ENCODE measurements at places on chromosomes 11 and 22.

DNA sequence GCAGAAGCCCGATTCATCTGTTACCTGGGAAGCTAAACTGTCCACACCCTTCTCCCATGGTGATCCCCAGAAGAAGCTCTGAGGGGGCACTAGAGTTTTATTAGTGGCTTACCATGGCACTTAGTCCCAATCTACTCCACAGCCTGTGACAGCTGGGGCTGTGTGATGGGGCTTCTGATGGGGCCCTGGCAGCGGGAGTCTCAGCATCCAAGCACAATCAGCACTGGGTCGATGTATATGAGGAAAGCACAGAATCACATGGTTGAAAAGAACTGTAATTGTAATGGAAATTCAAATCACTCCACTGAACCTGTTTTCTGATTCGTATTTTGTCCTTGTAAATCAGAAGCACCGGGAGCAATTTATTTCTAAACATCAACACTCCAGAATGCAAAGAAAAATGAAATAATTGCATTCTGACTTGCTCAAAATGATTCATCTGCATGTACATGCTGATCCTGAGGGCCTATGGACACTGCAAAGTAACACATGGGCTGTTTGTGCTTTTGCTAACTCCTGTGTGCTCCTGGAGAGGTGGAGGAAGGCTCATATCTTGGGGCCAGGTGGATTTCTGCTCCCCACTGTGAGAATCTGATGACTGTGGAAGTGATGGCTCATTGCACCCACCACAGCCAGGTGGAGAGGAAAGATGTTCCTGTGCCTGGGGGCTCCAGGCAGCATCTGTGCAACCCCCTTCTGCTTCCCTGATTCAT is 203.0 kb downstream of the KIRREL3 start:
- DNase-seq, result no peak

- DNase-seq, result no peak
Observed at GRCh38 chr11:132814410-132814809, 717.9 kb downstream of the OPCML start.

DNA sequence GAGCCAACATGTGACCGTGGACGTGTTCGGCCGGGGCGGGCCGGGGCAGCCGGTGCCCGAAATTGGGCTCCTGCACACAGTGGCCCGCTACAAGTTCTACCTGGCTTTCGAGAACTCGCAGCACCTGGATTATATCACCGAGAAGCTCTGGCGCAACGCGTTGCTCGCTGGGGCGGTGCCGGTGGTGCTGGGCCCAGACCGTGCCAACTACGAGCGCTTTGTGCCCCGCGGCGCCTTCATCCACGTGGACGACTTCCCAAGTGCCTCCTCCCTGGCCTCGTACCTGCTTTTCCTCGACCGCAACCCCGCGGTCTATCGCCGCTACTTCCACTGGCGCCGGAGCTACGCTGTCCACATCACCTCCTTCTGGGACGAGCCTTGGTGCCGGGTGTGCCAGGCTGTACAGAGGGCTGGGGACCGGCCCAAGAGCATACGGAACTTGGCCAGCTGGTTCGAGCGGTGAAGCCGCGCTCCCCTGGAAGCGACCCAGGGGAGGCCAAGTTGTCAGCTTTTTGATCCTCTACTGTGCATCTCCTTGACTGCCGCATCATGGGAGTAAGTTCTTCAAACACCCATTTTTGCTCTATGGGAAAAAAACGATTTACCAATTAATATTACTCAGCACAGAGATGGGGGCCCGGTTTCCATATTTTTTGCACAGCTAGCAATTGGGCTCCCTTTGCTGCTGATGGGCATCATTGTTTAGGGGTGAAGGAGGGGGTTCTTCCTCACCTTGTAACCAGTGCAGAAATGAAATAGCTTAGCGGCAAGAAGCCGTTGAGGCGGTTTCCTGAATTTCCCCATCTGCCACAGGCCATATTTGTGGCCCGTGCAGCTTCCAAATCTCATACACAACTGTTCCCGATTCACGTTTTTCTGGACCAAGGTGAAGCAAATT is 1.8 kb downstream of the FUT4 start:
- DNase-seq, result no peak

DNA sequence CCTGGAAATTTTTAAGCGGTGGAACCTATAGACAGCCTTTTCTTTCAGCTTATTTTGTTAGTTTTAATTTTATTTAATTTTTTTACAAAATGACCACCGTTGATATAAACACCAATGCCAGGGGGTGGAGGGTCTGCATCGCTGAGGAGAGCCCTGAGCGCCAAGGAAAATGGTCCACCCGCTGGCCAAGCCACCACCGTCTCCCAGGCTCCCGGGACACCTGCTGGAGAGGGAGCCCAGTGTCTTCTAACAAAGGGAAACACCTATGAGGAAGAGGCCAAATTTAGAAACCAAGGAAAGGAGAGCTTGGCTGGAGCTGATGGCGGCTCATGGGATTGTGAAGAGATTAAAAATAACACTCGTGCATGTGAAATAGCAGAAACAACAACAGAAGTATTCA is 288 bp upstream of the KRTAP5-8 start:
- DNase-seq, result no peak

DNA sequence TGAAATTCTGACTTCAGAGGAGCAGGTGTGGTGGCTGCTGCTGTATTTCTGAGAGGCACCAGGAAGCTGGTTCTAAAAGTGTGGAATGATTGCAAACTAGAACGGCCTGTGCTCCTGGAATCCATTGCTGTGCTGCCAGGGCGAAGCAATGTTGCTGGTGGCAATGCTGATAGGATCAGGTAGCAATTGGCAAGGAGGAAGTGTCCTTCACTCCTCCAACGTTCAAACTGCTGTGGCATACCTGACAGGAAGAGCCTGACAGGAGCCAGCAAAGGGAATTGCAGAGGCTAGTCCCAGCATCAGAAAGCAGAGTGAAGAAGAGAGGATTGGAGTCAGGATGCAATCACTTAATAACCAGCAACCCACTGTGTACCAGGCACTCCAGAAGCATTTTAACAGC is 118.2 kb downstream of the FAR1 start:
- DNase-seq, result peak; percentile 20

DNA sequence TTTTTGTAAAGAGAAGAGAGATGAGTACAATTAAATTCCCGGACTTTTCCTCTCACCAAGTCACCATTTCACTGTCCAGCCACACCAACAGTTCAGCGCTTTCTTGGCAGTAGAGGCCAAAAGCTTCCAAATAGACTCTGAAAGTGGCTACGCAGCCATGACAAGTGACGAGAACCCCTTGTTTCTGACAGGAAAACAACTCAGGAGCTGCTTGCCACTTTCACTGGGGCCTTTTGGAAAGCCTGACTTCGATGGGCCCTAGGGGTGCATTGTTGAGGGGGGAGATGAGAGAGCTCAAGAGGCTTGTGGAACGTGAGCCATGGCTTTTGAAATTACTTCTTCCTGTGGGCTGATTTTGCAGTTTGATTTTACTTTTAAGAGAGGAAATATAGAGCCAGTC is 422.1 kb upstream of the FAT3 start:
- DNase-seq, result no peak

DNA sequence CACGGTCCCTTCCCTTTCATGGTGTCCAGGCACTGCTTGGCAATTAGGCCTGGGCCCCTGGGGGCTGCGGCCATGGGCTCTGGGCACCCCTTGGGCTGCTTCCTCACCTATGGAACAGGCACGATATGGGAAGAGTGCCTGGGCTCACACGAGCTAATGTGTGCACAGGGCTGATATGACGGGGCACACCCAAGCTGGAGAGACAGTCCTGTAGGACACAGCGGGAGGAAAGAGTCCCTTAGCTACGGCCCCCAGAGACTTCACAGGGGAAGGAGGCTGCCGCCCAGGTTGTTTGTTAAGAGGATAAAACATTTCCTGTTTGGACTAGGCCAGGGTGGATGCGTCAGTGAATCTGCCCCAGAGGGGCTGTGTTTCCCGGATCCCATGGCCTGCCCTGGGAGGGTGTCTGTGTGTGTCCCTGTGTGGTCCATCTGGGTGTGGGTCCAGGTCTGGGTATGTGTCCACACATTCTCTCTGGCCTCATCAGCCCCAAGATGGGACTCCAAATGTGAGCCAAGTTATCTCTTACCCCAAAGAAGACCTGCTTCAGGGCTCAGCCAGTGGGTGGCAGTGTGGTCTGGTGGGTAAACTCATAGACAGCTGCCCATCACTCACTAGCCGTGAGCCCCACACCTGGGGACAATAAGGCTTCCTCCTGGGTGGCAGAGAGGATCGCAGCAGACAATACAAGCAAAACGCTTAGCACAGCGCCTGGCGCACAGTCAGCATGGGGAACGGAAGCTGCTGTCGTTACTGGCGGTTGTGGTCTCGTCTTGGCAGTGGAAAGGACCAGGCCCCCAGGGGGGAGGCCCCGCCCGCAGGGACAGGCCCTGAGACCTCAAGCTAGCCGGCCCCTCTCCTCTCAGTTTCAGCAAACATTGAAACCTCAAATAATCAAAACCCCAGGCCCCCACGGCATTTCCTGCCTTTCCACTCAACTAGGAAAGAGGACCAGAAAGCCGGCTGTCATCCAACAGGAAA is 3.2 kb upstream of the EMID1 start:
- peak; percentile 6 for DNase-seq

- DNase-seq, result no peak
Observed at GRCh38 chr11:94546886-94547285, 3.2 kb downstream of the FUT4 start.

- DNase-seq, result no peak
Observed at GRCh38 chr11:11946180-11946579, 62.2 kb downstream of the DKK3 start.

DNA sequence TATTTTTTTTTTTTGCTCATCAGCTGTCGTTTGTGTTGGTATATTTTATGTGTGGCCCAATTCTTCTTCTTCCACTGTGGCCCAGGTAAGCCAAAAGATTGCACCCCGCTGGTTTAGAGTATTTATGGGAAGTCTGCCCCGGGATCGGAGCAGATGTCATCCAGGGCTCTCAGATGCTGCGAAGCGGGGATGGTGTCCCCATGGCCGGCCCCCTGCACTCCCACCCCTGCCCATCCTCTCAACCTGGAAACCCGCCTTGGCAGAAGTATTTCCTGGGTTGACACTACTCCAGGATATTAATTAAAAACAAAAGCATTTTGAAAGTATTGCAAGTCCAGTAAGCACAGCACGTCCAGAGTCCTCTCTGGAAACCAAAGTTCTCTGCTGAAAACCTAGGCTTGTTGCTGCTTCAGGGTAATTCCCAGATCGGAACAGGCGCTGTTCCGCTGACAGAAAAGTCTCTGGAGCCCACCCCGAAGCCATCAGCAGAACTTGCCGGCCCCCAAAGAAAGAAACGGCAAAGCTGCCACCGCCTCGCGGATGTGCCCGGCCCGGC is 833 bp downstream of the SCUBE2 start:
- DNase-seq, result no peak

DNA sequence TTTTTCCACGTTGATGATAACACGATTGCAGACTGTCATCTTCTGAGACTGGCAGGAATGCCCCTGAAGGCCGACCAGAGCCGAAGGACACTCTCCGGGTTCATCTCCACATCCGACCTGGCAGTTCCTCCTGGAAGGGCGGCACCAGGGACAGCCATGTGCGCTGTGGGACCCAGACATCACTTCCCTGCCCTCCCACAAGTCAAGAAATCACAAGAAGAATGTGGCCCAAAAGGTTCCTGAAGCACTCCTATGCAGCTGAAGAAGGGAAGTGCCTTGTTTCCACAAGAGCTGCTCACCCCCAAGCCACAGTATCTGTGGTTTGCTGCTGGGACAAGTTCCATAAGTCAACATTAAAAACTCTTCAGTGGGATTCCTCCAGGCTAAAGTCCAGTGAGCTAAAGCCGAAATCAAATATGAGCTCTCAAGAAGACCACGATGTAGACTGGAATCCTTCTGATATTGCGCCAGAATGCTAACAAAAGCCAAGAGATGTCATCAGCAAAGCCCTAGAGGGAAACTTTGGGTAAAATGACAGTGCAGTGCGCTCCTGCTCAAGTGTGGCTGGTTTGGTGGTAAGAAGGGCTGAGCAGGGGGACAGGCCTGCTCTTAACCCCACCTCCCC is 21.2 kb downstream of the PACSIN2 start:
- DNase-seq, result no peak

DNA sequence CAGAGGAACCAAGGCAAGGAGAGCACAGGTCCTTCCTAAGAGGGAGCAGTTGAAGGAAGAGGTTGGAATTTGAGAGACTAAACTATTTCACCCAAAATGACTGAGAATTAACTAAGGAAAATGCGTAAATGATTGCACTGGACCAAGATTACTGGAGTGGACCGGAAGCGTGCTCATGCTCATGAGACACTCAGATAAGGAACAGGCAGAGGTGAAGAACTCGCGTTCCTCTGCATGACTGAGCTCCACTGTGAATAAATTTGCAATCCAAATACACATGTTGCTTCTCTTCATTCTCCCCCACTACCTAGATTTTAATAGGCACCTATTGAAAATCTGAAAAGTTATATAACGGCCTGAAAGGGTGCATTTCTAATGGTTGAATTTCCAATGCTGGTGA is 207.0 kb downstream of the KIRREL3 start:
- no peak for DNase-seq

DNA sequence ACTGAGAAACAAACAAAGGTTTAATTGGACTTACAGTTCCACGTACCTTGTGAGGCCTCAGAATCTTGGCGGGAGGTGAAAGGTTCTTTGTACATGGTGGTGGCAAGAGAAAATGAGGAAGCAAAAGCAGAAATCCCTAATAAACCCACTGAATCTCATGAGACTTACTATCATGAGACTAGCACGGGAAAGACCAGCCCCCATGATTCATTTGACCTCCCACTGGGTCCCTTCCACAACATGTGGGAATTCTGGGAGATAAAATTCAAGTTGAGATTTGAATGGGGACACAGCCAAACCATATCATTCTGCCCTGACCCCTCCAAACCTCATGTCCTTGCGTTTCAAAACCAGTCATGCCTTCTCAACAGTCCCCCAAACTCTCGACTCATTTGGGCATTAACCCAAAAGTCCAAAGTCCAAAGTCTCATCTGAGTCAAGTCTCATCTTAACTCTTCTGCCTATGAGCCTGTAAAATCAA is 617.4 kb downstream of the CNTN5 start:
- no peak for DNase-seq

GRCh38 chr11:44804449-44805437 is 78.0 kb downstream of the TSPAN18 start:
- DNase-seq, result no peak

DNA sequence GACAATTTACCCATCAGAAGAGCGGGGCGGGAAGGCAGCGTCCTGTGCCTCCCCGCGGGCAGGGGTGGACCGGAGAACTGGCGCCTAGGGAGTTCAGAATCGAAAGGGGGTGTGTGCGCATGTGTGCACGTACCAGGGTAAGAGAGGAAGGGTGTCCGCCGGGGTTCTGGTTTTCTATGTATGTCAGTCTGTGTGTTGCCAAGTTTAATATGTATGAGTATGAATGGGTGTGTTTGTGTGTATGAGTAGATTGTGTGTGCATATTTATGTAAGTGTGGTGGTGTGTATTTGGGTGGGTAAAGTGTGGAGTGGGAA is 2.0 kb downstream of the KCNC1 start:
- no peak for DNase-seq

- no peak for DNase-seq
Observed at GRCh38 chr11:77276271-77276670, 25.2 kb downstream of the GDPD4 start.

Measured in NCI-H2029 treated with DMSO at 0.1 percent for 48 hours (cell line).